ENCODE measurements at places on chromosomes 1 and 21.

DNA sequence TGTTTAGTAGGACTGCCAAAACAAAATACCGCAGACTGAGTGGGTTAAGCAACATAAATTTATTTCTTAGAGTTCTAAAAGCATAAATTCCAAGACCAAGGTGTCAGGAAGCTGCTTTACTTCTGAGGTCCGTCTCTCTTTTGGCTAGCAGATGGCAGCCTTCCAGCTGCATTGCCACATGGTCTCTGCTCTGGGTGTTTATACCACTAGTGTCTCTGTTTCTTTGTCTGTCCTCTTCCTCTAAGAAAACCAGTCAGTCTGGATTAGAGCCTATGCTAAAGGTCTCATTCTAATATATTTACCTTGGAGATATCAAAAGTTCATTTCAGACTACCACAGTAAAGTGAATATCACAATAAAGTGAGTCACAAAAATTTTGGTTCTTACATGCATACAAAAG, 519.8 kb downstream of the COL11A1 start:
- no peak for DNase-seq

DNA sequence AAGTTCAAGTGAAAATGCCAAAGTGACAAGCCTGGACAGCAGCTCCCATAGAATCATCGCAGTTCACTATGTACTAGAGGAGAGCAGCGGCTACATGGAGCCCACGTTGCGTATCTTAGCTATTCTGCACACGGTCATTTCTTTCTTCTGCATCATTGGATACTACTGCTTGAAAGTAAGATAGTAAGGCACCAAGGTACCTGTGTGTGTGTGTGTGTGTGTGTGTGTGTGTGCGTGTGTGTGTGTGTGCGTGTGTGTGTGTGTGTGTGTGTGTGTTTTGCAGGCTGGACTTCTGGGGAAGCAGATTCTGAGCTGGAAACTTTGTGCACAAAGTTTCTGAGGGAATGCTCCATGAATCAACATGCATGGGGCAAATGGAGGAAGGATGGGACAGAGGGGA, 98.6 kb downstream of the ZP4 start:
- DNase-seq = no peak

DNA sequence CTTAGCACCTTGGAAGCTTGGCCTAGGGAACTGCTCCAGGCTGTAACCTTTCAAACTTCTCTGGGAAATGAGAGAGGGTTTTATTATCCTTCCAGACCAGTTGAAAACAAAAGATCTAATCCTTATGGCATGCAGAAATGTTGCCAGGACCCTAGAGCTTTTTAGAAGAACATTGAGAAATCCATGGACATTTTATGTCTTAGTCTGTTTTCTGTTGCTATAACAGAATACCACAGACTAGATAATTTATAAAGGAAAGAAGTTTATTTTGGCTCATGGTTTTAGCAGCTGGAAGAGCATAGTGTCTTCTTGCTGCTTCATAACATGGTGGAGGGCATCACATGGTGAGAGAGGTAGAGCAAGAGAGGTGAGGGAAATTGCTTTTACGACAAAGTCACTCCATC, 25.8 kb downstream of the OSBPL9 start:
- no peak for DNase-seq

DNA sequence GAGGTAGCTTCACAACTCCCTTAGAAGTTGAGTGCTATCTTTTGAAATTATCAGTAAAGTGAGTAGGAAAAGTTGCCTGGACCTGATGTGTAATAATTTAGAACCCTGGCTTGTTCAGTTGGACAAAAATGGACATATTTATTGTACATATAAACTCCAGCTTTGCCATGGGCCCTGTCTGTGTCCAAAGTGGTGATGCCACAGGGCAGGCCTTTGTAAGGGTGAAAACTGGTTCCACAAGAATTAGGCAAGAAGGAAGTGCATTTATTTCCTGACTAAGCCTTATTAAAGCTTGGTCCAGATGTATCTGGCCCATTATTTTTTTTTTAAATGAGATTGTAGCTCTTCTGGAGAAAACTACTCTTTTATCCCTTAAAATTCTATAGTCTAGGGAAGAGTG, 47.9 kb downstream of the MACO1 start:
- no peak for DNase-seq

DNA sequence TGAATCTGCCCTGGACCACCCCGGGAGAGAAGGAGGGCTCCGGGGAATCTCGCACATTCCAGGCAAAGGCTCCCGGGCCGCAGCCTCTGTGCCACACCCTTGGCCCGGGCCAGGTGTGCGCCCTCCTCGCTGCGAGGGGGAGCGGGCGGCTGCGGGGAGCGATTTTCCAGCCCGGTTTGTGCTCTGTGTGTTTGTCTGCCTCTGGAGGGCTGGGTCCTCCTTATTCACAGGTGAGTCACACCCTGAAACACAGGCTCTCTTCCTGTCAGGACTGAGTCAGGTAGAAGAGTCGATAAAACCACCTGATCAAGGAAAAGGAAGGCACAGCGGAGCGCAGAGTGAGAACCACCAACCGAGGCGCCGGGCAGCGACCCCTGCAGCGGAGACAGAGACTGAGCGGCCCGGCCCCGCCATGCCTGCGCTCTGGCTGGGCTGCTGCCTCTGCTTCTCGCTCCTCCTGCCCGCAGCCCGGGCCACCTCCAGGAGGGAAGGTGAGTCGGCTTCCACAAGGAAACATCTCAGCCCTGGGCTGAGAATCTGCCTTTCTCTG, at the start of gene LAMC2:
LAMC2 (plus strand) TSS at position 324 of the 550 bp plus-strand sequence; CDS start at position 413, 89 bp downstream.
- no peak for DNase-seq

DNA sequence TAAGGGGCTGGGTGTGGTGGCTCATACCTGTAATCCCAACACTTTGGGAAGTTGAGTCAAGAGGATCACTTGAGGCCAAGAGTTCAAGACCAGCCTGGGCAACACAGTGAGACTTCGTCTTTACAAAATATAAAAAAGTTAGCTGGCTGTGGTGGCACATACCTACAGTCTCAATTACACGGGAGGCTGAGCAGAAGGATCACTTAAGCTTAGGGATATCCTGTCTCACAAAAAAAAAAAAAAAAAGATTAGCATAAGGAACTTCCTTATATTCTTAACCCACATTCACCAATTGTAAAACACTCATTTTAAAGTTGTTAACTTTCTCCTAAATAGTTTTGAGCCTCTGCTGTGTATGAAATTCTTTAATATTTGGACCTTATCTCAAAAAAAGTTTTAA, 53.1 kb downstream of the ABCD3 start:
- no peak for DNase-seq

DNA sequence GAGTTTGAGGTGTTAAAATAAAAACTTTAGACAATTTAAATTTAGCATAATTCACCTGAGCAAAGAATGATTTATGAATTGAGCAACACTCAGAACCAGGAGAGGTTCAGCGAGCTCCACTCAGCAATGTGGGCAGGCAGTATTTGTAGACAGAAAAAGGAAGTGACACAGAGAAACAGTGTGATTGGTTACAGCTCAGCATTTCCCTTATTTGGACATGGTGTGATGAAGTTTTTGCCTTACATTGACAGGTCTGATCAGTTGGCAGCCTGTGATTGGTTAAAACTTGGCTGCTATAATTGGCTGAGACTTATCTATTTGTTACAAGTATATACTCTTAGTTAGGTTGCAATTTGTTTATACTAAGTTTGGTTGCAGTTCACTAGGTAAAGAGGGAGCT, 621.2 kb upstream of the PRMT6 start:
- DNase-seq = no peak

GRCh38 chr1:160438317-160438918, 38.1 kb downstream of the VANGL2 start:
- no peak for DNase-seq

- DNase-seq = no peak
Measured at GRCh38 chr21:36211660-36212512, 55.3 kb downstream of the DOP1B start.

GRCh38 chr1:174911606-174912005, 88.1 kb upstream of the CACYBP start:
- no peak for DNase-seq

GRCh38 chr1:174358344-174358743, 89.4 kb upstream of the GPR52 start:
- no peak for DNase-seq

GRCh38 chr21:35275776-35276175, 226.7 kb upstream of the RUNX1 start:
- no peak for DNase-seq

DNA sequence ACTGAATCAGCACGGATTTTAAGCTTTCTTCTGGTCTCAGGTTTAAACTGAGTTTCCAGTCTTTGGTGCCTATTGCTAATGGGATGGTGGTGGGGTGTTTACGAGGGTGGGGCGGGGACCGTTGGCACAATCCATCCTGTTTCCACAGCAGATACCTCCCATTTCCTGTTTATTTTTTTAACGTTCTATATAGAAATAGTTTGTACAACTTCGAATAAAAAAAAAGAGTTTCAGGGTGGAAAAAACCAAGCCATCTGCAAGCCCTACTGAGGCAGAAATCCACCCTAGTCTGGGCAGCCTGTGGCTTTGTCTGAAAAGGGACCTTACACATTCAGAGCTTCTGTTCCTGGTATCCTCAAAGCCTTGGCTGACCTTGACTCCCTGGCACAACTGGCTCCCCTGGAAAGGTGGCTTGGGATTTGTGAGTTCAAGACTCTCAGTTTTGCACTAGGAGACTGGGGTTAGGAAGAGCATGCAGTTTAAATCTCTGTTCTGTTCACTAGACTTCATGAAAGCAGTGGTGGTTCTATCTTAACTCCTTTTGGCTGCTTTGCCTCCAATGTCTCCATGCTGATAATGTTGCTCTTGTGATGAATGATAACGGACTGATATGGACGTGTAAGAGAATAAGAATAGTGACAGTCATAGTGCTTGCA, 46.7 kb downstream of the VANGL2 start:
- no peak for DNase-seq

GRCh38 chr1:101382135-101382534, 145.3 kb downstream of the S1PR1 start:
- no peak for DNase-seq

GRCh38 chr1:68199603-68200002, 32.7 kb downstream of the WLS start:
- no peak for DNase-seq

DNA sequence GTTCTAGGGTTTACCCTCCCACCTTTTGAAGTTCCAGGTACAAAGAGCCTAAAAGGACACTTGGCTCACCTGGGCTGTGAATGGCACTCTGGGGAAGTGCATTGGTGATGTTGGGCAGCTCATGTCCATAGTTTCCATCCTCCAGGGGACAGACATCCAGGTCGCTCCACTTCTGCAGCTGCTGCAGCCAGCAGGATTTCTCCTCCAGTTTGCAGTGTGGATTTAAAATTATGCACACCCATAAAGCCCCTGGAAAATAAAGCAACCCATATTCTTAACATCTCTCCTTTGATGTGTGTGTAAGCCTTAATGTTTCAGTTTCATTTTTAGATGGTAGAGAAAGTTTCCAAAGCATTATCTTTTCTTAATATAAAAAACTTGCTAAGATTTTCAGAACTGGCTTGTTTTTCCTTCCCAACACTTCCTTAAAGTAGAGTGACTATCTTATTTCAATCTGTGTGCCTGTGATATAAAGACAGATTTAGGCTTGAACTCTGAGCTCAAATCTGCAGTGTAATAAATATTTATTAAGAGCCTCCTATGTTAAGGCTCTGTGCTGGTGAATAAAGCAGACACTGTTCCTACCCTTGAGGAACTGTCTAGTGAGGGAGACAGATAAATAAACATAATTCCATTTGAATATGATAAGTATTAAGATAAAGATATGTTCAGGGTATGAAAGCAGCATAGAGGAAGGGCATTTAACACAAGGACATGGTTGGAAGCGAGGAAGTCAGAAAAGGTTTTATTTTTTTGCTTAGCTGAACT, 39.1 kb downstream of the UROD start:
- no peak for DNase-seq

DNA sequence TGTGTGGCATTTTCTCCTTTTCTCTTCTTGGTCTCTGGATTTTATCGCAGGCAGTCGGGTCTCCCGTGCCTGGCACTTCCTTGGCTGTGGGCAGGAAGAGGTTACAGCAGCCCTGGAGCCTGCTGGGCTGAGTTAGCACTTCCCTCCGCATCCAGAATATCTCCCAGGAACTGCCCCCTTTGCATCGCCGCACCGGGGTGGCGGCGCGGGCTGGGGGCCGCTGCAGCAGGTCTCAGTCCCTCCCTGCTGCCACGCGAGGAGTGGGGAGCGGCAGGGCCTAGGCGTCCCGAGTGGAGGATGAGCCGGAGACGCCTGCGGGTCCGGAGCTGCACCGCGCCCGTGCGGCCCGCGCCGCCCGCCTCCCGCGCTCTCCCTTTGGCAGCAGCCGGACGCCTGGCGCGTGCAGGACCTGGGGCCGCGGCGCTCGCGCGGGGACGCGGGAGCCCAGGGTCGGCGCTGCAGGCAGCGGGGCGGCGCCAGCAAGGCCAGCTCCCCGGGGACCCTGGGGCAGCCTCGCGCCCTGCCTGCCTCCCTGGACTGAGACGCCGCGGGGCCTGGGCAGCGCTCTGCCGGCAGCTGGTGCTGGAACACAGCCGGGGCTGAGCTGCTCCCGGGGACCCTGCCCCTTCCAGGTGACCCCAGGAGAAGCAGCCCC, 192.8 kb downstream of the PRDM2 start:
- DNase-seq = no peak

- no peak for DNase-seq
Measured at GRCh38 chr1:234863551-234863971, 253.6 kb upstream of the IRF2BP2 start.

GRCh38 chr1:23533246-23534023, 2.4 kb upstream of the E2F2 start:
- DNase-seq = no peak

GRCh38 chr1:201329286-201329685, 46.0 kb downstream of the PKP1 start:
- no peak for DNase-seq

- no peak for DNase-seq
Measured at GRCh38 chr1:160664573-160665051, 17.8 kb upstream of the SLAMF1 start.

- no peak for DNase-seq
Measured at GRCh38 chr1:1907098-1907736, 7.8 kb upstream of the CALML6 start.

DNA sequence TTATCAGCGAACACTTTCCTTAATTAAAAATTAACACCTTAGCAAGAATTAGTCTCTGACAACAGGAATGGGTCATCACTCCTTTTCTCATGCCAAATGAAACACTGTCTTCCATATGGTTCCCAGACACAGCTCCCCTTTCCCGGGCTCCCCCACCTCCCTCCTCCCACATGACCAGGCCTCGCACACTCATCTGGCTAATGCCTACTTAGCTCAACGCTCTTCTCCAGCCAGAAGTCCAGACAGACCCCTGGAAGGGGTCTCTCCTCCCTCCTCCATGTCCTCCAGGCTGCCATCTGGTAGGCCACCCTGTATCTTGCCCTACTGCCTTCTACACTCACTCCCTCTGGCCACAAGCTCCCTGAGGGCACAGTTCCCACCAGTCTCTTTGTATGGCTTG, 39.9 kb downstream of the KCNC4 start:
- DNase-seq = no peak
